ENCODE measurements at places on chromosomes 2 and 18.

DNA sequence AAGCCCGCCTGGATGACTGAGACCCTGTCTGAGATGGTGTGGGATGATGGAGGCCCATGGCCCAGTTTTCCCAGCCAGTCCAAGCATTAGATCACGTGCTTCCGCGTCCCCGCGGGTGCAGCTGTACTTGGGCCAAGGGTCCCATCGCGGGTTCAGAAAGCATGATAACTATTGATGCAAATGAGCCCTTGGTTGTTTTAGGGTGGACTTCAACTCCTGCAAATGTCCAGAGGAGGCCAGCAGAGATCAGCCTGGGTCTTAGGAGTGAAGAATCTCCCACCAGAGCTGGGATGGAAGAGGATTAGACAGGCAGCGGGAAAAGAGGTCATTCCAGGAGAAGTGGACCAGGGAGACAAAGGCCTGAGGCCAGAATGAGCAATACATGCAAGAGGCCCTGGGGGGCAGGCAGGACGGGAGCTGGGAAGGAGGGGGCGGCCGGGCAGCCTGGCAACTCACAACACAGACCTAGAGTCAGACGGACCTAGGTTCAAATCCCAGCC, 89.9 kb upstream of the TMEM247 start:
- no peak for DNase-seq

DNA sequence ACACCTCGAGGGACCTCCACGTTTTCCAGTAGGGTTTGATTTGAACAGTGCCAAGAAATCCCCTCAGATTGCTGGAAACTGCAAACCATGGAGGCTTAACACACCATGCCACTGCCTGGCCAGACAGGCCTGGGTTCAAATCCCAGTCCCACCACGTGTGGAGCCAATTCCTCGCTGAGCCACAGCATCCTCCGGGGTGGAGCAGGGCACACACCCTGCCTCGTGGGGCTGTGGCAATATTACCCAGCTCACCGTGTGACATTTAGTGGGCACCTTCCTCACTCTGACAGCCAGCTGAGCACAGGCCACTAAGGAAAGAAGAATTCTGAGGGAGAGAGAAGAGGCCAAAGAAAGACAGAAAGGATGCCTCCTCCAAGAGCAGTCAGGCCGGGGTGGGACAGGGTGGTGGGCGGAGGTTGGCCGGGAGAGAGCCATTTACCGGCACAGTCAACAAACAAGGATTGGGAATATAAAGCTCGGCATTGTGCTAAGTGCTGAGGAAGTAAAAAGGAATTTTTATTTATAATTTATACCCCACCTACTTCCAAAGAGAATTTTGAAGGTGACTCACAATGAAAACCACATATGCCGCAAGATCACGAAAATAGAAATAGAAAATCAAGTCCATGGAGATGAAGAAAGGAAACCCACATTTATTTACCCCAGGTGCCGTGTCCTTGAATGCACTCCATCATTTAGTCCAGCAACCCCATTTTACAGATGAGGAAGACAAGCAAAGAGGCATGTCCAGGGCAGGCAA, 111.5 kb downstream of the MCFD2 start:
- DNase-seq, result peak; percentile 17

GRCh38 chr2:157559461-157559860, 69.2 kb downstream of the ACVR1C start:
- DNase-seq, result no peak

DNA sequence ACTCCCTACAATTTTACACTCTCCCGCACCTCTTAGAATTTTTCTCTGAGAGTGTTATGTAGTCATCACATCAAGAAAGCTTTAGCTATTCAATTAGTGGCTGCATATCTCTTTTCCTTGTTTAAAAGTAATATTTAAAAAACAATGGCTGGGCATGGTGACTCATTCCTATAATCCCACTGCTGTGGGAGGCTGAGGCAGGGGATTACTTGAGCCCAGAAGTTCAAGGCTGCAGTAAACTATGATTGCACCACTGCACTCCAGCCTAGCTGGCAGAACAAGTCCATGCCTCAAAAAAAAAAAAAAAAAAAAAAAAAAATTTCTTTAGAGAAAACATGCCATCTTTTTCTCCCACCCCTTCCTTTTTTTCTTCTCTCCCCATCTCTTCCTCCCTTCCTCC, 44.3 kb downstream of the AQP4 start:
- DNase-seq, result no peak

DNA sequence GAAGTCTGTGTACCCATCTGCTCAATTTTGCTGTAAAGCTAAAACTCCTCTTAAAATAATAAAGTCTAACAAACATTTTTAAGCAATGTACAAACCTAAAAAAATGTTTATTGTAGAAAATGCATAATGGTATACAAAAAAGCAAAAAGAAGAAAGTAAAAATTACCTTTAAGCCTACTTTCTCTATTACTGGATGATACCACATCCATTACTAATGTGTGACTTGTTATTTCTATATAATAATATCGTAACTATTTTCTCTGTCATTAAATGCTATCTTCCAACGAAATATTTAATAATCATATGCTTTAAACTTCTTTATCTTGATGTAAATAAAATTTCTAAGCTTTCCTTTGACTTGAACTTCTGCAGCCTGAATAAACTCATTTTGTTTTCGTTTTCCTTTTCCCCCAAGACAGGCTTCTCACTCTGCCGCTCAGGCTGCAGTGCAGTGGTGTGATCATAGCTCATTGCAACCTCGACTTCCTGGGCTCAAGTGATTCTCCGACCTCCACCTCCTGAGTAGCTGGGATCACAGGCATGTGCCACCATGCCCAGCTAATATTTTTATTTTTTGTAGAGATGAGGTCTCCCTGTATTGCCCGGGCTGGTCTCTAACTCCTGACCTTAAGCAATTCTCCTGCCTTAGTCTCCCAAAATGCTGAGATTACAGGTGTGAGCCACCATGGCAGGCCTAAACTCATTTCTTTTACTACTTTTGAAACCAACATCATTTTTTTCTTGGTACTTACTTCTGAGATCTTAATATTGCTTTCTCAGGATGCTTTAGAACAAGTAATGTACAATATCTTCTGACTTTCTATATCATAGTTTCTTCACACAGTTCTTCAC, 18.1 kb upstream of the DNAH7 start:
- no peak for DNase-seq

DNA sequence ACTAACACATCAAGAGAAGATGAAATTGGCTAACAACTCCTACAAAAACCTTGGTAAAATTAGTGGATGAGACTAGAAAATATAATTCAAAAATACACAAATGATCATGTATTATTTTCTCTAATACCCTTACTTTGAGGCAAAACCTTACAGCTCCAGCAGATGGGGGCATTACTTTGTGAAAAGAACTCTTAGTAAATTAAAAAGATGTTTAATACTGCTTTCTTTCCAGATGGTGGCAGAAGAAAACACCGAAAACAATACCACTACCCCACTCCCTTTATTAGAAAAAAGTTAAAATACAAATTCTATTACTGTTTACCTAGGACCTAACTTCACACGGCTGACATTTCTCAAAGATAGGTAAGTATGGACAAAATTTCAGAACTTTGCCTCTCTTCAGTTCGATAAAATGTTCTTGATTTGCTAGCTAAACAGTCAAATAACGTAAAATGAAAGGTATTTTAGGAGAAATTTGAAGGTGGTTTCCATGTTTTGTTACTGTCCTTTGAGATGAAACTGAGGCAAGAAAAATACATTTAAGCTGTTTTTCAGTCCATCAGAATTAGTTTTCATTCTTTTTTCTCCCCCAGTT, 30.6 kb downstream of the ORC4 start:
- no peak for DNase-seq

GRCh38 chr2:26268213-26268612, 23.5 kb downstream of the HADHB start:
- no peak for DNase-seq

GRCh38 chr2:184425083-184425482, 173.2 kb upstream of the ZNF804A start:
- no peak for DNase-seq

All from activated effector memory CD4-positive, alpha-beta T cell treated with anti-CD3 and anti-CD28 coated beads, Interleukin-2, amount 50 U/mL, for 16 hours (primary cell).